Smooth muscle cell of trachea (primary cell): ENCODE measurements at places on chromosomes 6 and 20. TPM values are rescaled to one million over a fixed set of nuclear protein-coding genes. Genes with fewer than 3 reads are reported as not detected.

The C20orf144 gene
- total RNA-seq, result under 0.01 and 0.44 TPM in 2 replicates

The SMIM29 gene
- total RNA-seq, result 36.9 and 39.7 TPM in 2 replicates

The TNFAIP3 gene
- 3.8 and 10.6 TPM in 2 replicates for total RNA-seq

The FAM209B gene
- total RNA-seq, result not detected in 2 replicates

The ANKRD66 gene
- not detected in 2 replicates for total RNA-seq

The TUBB gene
- total RNA-seq, result 916 and 957 TPM in 2 replicates

The CUL9 gene
- total RNA-seq, result 34.5 and 44.2 TPM in 2 replicates
